Activated naive CD4-positive, alpha-beta T cell treated with anti-CD3 and anti-CD28 coated beads for 36 hours (primary cell): ENCODE measurements at places on chromosomes 16 and 17. TPM values are rescaled to one million over a fixed set of nuclear protein-coding genes. Genes with fewer than 3 reads are reported as not detected.
A peak's percentile ranks its signal among the peaks of the same experiment; 100 is the strongest.

DNA sequence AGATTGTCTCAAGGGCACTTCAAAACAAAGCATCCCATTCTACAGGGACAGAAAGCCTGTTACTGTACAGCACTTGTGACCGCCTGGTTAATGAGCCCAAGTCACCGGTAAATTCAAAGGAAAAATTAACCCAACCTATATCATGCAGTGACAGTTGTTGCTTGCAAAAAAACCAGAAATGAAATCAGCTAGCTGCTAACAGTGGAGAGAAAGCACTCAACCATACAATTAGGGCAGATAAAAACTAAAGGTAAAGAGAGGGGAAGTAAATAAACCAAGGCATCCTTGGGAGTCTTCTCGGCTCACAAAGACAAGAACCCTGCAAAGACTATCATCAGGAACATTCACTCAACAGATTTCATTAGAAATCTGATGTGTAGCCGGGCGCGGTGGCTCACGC is 5.9 kb downstream of the RETREG3 start:
- DNase-seq: no peak

- DNase-seq: no peak
Observed at GRCh38 chr17:21143695-21144094, 16.9 kb downstream of the DHRS7B start.

DNA sequence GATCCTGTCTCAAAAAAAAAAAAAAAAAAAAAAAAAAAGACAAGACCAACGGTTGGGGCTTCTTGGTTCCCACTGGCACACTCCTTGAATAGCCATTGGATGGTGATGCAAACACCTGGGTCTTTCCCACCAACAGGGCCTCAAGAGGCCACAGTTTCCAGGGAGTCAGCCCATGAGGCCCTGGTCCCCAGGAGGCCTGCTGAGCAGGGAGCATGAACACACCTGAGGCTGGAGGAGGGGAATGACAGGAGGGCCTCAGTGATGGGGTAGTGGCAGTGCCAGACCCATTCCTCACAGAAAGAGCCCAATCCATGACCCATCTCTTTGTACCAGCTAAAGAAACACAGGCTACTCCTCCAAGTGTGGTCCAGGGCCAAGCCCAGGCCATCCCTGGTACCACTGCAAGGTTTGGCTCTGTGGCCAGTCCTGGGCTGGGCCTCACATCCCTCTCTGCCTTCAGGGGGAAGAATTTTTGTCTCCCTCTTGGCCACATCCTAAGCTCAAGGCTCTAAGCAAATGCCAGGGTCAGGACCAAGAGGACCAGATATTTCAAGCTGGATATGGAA is 13.9 kb downstream of the ARL2BP start:
- no peak for DNase-seq

DNA sequence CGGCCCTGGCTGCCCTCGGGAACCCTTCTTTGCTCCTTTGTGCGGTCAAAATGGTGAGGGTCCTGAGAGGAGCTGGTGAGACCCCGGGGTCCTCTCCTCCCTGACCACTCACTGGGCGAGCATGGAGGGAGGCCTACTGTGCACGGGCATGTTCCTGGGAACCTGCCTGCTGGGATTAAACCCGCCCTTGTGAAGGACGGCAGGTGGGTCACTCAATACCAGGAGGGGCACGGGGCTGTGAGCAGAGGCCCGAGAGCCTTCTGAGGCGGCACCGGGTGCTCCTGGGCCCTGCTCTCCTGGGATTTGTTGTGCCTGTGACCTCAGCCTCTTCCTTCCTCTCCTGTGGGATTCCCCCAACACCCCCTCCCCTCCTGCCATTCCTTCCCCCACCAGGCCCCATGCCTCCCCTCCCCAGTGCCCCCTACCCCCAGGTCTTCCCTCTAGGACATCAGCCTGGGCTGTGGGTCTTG is 19.7 kb downstream of the METRNL start:
- no peak for DNase-seq

DNA sequence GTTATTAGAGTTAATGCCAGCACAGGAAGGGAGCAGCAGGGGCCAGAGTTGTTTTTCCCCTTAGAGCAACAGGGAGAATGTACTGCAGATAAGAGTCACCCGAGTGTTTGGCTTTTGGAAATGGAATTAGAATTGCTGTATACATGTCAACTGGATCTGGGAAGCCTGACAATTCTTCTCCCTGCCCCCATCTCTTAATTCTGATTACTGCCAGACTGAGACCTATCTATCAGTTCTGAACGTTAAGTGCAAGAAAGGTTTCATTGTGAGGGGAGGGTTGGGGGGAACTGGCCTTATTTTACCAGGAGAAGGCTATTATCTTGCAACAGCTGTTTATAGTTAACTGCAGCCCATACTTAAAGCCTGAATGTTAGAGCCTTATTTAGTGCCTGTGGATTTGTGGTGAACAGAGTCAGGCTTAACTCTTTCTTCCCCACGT is 424.5 kb upstream of the CDH11 start:
- no peak for DNase-seq

DNA sequence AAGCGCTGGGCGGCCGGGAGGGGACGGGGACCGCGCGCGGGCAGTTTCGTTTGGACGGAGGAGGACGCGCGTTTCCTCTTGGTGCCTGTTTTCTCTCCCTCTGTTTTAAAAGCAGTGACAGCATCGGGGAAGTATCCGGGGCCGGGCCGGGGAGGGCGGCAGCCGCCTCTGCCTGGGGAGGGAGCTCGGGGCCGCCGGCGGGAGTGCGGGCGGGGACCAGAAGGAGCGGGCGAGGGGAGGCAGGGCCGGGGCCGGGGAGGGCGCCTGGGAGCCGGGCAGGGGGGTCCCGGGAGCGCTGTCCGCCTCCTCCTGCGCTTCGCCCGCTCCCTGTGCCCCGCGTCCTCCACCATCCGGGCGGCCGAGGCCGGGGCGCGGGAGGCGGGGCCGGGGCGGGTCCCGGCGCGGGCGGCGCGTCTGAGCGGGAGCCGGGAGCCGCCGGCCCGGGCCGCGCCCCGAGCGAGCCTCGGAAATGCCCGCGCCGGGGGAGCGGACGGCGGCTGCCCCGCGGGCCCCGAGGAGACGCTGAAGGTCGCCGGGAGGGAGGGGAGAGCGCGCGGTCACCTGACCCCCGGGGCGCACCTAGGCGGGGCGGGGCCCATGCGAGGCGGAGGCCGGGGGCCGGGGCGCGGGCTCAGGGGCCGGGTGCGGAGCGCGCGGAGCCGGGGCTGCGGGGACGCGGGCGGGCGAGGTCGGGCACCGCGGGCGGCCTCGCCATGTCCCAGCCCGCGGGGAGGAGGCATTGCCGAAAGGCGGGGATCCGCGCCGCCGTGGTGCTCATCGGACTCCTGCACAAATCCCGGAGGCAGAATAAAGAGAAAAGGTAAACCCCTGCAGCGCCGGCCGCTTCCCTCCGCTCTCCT is 57.3 kb downstream of the RAP1GAP2 start:
- peak; percentile 44 for DNase-seq

DNA sequence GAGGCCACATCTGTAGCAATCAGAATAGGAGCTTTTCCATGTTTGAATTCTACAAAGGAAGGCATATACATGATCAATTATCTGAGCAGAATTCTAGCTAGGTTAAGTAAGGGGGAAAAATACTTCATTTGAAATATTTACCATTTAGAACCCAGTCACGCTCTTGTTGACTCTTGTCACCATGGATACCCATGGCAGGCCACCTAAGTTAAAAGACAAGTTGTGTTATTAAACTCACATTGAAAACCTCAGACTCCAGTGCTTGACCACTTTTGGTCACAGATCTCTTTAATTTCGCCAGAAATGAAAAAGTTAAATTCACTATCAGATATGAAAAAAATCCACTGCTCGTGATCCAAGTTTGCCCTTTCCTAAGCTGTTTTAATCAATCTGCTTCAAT is 4.1 kb downstream of the DDX5 start:
- DNase-seq: no peak

DNA sequence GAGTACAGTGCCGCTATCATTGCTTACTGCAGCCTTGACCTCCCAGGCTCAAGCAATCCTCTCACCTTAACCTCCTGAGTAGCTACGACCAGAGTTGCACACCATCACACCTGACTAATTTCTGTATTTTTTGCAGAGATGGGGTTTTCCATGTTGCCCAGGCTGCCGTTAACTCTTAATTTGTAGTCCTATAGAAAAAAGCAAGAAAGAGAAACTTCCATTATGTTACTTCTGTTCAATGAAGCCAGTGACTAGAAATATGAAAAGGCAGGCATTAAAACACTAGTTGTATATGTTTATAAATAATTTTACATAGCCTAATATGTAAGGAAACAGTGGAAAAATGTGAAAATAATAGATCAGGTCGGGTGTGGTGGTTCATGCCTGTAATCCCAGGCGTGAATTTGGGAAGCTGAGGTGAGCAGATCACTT is 9.7 kb downstream of the RAD51C start:
- peak; percentile 59 for DNase-seq

GRCh38 chr16:89154390-89155183 is 17.0 kb upstream of the CDH15 start:
- DNase-seq: no peak

GRCh38 chr16:80804056-80804525 is 307 bp downstream of the CDYL2 start:
- DNase-seq: peak; percentile 63

GRCh38 chr17:16887523-16888095 is 84.3 kb downstream of the TNFRSF13B start:
- no peak for DNase-seq

SPATA32 gene
- total RNA-seq: not detected

DNAI2 gene
- total RNA-seq: 0.12 TPM

NAA60 gene
- total RNA-seq: 20.0 TPM

CCDC144A gene
- 5.0 TPM for total RNA-seq
